ENCODE measurements at places on chromosomes 3 and 15. TPM values are rescaled to one million over a fixed set of nuclear protein-coding genes. Genes with fewer than 3 reads are reported as not detected.

DNA sequence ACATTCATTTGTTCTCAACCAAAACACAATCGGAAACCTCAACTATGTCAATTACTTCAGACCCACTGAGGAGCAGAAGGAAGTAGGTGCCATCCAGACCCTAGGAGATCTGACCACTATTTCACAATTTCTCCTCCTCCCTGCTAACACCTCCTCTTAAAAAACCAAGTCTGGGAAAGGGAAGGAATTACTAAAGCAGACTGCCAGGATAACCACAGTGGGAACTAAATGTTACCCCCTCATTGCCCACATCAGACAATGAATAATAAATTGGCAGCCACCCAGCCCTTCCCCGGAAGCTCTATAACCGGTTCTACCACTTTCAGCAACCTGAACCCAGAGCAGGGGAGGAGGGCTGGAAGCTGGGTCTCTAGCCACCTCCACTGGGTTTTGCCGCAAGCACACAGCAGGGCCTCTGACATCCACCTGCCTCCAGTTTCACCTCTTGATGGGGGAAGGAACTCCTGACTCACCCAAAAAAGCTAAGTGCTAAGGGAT, 17.6 kb downstream of the C15orf62 start:
- H3K4me1 ChIP-seq: peaks cover 40% of the 10 kb centered on the region
- H3K4me3 ChIP-seq: no peak overlapping the region
- H3K27me3 ChIP-seq: no peaks in the 10 kb centered on the region
- DNase-seq: no peak
- H3K27ac ChIP-seq: peak overlapping the region; percentile 86
- no peaks in the 10 kb centered on the region for H3K36me3 ChIP-seq

DNA sequence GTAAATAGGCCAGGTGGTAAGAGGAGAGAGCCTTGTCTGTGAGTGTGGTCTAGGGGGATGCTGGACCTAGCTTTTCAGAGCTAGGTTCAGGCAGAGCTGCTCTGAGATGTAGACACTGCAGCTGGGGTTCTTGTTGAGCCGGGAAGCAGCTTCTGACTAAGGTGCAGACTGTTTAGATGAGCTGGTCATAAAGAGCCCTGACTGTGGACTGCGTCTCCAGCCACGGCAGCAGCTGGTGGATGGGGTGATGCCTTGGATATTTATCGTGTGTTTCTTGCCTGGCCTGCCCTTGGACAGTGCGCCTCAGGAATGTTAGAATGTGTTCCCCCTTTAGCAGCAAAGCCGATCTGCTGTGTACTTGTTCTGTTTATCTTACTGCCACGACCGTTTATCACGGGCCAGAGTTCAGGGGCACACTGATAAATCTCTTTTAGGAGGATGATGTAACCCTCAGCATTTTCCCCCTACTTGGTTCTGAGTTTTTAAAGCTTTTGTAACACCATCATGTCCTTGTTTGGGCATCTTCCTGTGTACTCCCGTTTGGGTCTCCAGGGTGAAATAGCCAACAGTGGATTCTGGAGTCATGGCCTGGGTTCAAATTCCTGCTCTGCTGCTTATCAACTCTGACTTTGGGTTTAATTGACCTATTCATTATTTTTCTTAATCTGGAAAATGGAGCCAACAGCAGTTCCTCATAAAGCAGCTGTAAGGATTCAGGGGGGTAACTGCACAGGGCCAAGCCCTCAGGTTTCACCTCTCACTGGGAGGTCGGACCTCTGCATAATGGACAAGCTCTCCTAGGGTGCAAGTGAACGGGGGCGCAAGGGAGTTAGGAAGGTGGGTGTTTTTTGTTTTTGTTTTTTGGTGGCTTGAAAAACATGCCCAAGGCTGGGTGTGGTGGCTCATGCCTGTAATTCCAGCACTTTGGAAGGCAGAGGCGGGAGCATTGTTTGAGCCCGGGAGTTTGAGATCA, 51.4 kb downstream of the FLNB start:
- H3K27ac ChIP-seq: peak overlapping the region; percentile 81
- peaks cover 29% of the 10 kb centered on the region for H3K4me1 ChIP-seq
- no peak overlapping the region for H3K4me3 ChIP-seq
- no peaks in the 10 kb centered on the region for H3K27me3 ChIP-seq

DNA sequence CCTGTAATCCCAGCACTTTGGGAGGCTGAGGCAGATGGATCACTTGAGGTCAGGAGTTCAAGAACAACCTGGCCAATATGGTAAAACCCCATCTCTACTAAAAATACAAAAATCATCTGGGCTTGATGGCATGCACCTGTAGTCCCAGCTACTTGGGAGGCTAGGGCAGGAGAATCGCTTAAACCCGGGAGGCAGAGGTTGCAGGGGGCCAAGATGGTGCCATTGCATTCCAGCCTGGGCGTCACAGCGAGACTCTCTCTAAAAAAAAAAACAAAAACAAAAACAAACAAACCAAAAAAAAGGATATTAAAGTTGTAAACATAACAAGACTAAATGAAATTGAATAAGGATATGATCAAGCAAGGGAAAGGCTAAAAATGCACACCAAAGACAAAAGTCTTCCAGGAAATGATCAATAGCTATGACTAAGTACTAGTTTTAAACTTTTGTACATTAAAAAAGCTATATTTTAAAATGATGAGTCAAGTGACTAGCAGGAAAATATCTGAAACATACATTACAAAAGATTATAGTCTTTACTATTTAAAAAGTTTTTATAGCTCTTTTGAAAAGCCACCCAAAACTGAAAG, 28.6 kb downstream of the KLHL6 start:
- H3K4me3 ChIP-seq: no peak overlapping the region
- H3K27me3 ChIP-seq: no peaks in the 10 kb centered on the region
- H3K4me1 ChIP-seq: no peaks in the 10 kb centered on the region
- DNase-seq: no peak

GRCh38 chr15:78405336-78405924, 32.6 kb upstream of the IREB2 start:
- no peaks in the 10 kb centered on the region for H3K27me3 ChIP-seq
- no peak overlapping the region for H3K27ac ChIP-seq
- no peaks in the 10 kb centered on the region for H3K36me3 ChIP-seq
- H3K4me1 ChIP-seq: no peaks in the 10 kb centered on the region

Gene EPHA6
- total RNA-seq: 0.34 TPM

DNA sequence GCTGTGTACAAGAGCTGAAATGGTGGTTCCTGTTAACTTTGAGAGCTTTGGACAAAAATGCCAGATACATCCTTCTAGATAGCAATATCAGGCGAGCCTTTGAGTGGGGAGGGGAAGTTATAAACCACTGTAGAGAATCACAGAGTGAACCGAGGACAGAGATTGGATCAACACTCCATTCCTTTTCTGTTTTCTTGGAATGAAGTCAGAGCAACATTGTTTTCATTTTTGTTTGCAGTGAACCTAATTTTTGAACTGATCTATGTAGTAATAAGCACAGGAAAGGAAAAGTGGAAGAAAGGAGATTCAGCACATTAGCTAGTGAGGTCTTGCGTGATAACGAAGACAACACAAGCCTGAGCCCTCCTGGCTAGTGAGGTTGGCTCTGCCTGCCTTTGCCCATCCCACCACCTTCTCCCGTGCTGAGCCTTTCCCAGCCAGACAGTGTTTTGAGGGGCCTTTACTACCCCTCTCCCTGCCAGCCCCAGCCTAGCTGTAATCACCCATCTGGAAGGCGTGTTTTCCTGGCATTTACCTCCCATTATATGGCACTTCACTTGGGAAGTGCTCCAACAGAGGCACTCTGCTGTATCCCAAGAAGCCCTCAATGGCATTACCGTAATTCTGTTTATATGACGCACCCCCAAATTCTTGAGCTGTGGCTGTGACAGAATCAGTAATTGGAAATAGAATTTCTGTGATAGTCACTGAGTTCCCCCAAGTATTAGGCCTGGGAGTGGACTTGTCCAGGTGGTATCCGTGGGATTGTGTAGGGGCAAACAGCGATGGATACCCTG, 129.8 kb downstream of the CACNA1D start:
- no peak overlapping the region for H3K27ac ChIP-seq
- H3K27me3 ChIP-seq: no peaks in the 10 kb centered on the region
- no peak overlapping the region for H3K4me3 ChIP-seq
- DNase-seq: no peak
- H3K4me1 ChIP-seq: peaks cover 15% of the 10 kb centered on the region

DNA sequence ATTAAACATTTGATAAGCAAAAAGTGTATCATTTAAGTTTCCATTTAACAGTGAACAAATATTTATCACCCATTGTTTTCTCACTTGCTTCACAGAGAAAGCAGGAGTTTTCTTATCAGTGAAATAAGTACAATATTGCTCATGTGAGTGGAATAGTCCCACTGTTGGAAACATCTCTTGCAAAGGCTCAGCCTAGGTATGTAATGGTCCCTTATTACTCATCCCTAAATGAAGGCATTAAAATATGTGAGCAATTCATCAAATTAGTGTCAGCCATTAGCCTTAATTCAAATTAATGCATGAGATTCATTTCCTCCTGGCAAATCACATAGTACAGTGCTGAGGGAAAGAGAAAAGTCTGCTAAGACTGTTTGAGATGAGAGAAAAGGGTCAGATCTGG, 9.6 kb upstream of the FMN1 start:
- H3K4me3 ChIP-seq: no peak overlapping the region
- no peaks in the 10 kb centered on the region for H3K36me3 ChIP-seq
- no peak for DNase-seq
- H3K4me1 ChIP-seq: no peaks in the 10 kb centered on the region

GRCh38 chr3:62670351-62670750, 204.9 kb downstream of the CADPS start:
- DNase-seq: no peak
- no peak overlapping the region for H3K4me3 ChIP-seq

- DNase-seq: no peak
- H3K27ac ChIP-seq: peak overlapping the region; percentile 93
- H3K4me3 ChIP-seq: peak overlapping the region; percentile 30
- no peaks in the 10 kb centered on the region for H3K36me3 ChIP-seq
These were observed 29.4 kb downstream of the NR2F2 start for GRCh38 chr15:96359616-96360521.

Gene CHDH
- 0.92 TPM for total RNA-seq

Gene GATA2
- 1.6 TPM for total RNA-seq

DNA sequence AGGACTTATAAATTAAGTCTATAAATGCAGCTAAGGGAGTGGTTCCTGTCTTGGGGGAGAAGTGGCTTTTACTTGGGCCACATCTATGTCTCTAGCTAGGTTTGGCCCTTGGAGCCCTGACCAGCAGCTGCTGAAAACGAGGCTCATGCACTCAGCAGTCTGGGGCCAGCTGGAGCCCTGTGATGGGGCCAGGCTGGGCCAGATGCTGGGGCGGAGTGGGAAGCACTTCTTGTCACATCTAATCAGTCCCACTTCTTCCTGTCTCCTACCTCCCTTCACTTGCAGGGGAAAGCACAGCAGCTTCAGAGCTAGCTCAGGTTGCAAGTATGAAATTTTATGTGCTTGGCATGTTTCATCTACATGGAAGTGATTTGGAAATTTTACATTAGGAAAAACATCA, 209.9 kb upstream of the ROPN1 start:
- no peaks in the 10 kb centered on the region for H3K4me1 ChIP-seq
- no peak overlapping the region for H3K4me3 ChIP-seq
- no peak for DNase-seq
- no peaks in the 10 kb centered on the region for H3K27me3 ChIP-seq

Gene MYO1E
- 109 TPM for total RNA-seq

Gene GPR176
- total RNA-seq: 1.1 TPM

Gene NR1I2
- not detected for total RNA-seq

GRCh38 chr3:187360596-187360995, 7.6 kb upstream of the RTP4 start:
- H3K27ac ChIP-seq: no peak overlapping the region
- no peaks in the 10 kb centered on the region for H3K36me3 ChIP-seq
- no peak for DNase-seq
- no peaks in the 10 kb centered on the region for H3K4me1 ChIP-seq
- H3K27me3 ChIP-seq: no peaks in the 10 kb centered on the region

- H3K27me3 ChIP-seq: no peaks in the 10 kb centered on the region
- DNase-seq: no peak
- H3K4me1 ChIP-seq: no peaks in the 10 kb centered on the region
- H3K27ac ChIP-seq: no peak overlapping the region
These were observed 360.9 kb upstream of the KCNH8 start for GRCh38 chr3:18787441-18787840.

- no peaks in the 10 kb centered on the region for H3K4me1 ChIP-seq
- no peak overlapping the region for H3K27ac ChIP-seq
- no peaks in the 10 kb centered on the region for H3K36me3 ChIP-seq
- no peak for DNase-seq
These were observed 77.0 kb downstream of the NTRK3 start for GRCh38 chr15:88179562-88179961.

GRCh38 chr3:188842639-188843038, 329.1 kb upstream of the TPRG1 start:
- DNase-seq: no peak
- no peaks in the 10 kb centered on the region for H3K4me1 ChIP-seq
- H3K36me3 ChIP-seq: no peaks in the 10 kb centered on the region
- no peak overlapping the region for H3K27ac ChIP-seq
- H3K4me3 ChIP-seq: no peak overlapping the region
- H3K27me3 ChIP-seq: no peaks in the 10 kb centered on the region

DNA sequence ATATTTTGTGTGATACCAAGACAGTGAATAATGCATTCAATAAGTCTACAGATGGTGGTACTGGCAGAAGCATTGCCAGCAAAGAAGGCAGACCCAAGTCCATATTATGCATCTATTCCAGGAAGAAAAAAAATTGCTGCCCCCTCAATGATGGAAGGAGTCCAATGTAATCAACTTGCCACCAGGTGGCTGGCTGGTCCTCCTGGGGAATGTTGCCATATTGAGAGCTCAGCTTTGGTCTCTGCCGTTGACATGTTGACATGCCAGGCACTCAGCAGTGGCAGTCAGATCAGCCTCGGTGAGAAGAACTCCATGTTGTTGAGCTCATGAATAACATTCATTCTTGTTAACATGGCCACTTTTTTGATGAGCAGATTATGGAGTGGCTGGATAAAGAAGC, 298.5 kb downstream of the IGSF11 start:
- H3K27me3 ChIP-seq: no peaks in the 10 kb centered on the region
- no peak overlapping the region for H3K4me3 ChIP-seq
- no peak overlapping the region for H3K27ac ChIP-seq
- DNase-seq: no peak

Gene ZCWPW2
- total RNA-seq: 0.35 TPM

DNA sequence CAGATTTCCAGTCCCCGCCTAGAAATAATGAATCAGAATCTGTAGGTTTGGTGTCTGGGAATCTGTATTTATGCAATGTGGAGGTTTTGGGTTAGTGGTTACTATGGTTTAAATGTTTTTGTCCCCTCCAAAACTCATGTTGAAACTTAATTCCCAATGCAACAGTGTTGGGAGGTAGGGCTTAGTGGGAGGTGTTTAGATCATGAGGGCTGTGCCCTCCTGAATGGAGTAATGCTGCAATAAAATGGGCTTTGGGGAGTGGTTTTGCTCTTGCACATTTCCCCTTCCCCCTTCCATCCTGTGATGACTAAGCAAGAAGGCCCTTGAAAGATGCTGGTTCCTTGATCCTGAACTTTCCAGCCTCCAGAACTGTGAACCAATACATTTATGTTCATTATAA, 9.2 kb upstream of the RFC4 start:
- DNase-seq: no peak
- H3K4me3 ChIP-seq: no peak overlapping the region
- no peaks in the 10 kb centered on the region for H3K36me3 ChIP-seq
- H3K27ac ChIP-seq: no peak overlapping the region
- no peaks in the 10 kb centered on the region for H3K4me1 ChIP-seq

- no peaks in the 10 kb centered on the region for H3K27me3 ChIP-seq
- no peaks in the 10 kb centered on the region for H3K4me1 ChIP-seq
- no peaks in the 10 kb centered on the region for H3K36me3 ChIP-seq
- no peak for DNase-seq
- H3K4me3 ChIP-seq: no peak overlapping the region
These were observed 127.0 kb downstream of the CPNE4 start for GRCh38 chr3:131907796-131908195.

Gene CHRM5
- not detected for total RNA-seq

Data from esophagus squamous epithelium (tissue), 5 donors.